Stromal cell of bone marrow (primary cell): ENCODE measurements at places on chromosomes 16 and 17.

DNA sequence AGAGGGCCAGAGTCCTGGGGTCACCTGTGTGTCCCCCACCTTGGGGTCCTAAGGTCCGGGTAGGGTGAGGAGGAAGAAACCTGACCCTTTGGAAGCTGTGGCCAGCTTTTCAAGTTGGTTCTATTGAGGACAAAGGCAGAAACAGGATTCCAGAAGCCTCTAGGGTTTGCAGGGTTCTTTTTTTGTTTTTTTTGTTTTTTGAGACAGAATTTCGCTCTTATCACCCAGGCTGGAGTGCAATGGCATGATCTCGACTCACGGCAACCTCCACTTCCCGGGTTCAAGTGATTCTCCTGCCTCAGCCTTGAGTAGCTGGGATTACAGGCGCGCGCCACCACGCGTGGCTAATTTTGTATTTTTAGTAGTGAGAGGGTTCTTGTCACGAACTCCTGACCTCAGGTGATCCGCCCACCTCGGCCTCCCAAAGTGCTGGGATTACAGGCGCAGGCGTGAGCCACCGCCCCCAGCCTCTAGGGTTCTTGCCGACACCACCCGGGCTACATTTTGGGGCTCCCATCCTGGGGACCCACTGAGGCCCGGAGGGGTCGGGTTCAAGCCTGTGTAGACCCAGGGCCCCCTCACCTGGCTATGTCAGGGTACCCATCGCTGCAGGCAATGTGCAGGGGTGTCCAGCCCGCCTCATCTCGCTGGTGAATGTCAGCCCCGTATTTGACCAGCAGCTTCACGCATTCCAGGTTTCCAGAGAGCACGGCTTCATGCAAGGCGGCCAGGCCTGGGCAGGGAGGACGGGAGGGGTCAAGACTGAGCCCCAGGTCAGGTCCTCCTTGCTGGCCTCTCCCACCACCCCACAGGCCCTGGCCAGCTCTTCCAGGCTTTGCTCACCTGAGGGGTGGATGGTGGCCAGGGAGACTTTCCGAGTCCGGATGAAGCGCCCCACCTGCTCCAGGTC, 674 bp downstream of the PPP1R27 start:
- no peak for DNase-seq

DNA sequence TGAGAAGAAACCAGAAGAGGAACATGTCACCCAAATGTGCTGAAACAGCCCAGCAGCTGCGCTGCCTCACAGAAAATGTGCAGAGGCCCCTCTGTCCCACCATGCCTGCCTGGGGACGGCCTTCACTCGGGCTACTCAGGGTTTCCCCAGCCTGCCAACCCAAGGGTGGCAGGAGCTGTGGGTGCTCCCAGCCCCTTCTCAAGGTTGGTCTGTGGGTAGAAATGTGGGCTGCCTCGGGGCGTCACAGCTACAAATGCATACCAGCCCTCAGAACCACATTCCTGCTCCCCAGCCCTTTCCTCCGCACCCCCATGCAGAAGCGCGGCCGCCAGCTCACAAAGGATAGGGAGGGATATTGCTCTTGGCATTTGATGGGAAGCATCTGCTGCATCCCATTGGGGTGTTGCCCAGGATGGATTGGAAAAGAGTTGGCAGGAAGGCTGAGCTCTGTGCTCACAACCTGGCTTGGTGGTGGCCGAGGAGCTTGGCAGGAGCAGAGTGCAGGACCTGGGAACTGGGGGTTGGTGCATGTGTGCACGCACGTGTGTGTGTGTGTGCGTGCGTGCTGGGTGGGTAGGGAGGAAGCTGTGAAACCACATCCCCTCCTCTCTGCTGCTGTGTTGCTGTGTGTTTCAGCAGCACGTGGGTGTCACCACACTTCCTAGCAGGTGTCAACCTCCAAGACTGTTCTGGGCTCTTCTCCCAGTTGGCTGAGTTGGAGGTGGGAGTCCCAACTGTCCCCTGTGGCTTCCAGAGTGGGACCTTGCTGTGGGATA, 304.4 kb downstream of the SEC14L1 start:
- DNase-seq: no peak

- no peak for DNase-seq
Observed at GRCh38 chr16:31458073-31458843, 1.0 kb upstream of the ARMC5 start.

DNA sequence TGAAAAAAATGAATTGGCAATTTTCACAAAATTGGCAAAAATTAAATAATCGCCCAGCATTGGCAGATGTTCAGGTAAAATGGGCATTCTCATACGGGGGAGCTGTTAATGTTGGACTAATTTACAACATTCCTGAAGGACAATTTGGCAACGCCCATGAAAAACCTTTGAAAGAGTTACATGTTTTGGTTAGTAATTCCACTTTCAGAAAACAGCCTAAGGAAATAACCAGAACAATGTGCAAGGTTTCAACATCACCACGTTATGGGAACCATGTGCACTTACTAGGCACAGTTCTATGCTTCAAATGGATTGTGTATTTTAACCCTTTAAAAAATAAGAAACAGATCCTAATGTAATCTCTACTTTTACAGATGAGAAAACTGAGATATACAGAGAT, 62.7 kb downstream of the CDYL2 start:
- DNase-seq: no peak

DNA sequence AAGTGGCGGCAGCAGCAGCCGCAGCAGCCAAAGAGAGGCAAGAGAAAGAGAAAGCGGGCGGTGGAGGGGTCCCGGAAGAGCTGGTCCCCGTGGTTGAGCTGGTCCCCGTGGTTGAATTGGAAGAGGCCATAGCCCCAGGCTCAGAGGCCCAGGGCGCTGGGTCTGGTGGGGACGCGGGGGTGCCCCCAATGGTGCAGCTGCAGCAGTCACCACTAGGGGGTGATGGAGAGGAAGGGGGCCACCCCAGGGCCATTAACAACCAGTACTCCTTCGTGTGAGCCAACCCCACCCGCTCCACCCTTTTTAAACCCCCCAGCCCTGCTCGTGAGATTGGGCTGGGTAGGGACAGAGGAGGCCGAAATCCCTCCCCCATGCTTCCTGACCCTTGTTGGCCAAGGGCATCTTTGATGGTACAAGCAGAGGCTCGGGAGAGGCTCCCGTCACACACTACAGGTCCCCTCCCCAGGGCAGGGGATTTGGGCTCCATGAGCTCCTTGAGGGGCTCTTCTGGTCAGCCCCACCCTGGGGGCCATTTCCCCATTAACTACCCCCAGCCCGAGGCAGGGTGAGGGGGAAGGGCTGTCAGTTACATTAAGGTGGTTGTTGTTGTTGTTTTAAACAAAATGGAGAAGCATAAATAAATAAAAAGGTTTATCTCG, 4.6 kb upstream of the ATP2A1 start:
- no peak for DNase-seq

- no peak for DNase-seq
Observed at GRCh38 chr16:84367297-84367680, 1.0 kb upstream of the ATP2C2 start.

- no peak for DNase-seq
Observed at GRCh38 chr17:3989041-3989886, 25.0 kb upstream of the ATP2A3 start.

GRCh38 chr16:86554599-86554916, 477 bp downstream of the MTHFSD start:
- DNase-seq: no peak

DNA sequence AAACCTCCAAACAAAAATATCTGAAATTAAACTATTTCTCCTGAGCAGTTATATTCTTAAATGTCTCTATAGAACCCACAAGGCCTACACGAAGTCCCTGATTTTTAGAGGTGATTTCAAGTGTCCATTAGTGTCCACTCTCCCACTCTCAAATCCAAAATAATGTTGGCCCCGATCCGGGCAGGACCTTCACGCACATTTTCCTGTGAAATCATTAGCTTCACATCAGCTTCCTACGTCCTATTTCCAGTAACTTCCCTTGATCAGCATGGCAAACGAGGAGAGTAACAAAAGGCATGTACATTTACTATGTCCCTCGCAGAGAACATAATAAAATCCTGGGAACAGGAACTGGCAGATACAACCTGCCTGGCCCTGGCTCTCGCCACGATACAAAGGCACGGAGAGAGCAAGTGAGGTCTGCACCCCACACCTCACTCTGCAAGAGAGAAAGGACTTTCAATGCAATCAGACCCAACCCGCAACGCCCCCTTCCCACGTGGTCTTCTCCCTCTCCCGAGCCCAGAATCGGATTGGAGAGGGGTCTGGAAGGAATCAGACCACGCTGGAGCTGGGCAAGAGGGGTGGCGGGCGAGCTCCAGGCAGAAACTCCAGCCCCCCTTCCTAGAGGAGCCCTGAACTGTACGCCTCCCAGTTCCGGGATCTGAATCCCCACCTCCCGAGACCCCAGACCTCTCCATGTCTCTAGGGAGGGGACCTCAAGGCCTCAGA, 17.5 kb upstream of the C17orf78 start:
- peak; percentile 10 for DNase-seq

DNA sequence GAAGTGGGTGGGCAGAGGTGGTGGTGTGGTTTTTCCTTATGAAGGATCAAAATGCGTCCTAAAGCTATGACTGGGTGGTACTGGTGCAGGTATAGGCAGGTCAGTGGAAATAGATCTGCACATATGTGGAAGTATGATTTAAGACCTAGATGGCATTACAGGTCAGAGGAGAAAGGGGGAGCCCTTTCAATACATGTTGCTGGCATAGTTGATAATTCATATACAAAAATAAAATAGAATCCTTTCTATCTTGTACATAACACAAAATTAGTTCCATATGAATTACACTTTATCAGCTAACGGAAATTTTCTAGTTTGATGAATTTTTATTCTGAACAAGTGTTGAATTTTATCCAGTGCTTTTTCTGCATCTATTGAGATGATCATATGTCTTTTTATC, 20.8 kb upstream of the PIK3R5 start:
- no peak for DNase-seq

DNA sequence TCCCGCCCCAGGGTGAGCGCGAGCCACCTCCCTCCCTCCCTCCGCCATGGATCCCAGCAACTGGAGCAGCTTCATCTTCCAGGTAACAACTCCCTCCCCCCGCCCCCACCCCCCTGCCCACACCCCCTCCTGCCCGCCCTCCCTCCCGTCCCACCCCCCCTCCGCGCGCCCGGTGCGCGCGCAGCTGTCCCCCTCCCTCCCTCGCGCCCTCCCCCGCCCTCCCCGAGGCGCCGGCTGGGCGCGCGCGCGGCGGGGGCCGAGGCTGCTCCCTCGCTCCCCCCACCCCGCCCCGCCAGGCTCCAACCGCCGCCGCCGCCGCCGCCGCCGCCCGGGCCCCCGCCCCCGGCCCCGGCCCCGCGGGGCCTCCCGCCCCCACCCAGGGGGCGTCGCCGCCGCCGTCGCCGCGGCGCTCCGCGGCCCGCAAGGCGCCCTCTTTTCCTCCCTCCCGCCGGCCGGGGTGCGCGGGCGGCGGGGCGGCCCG, at the start of gene MAZ:
Gene MAZ, plus strand, starts transcription at position 431 of the 481 bp plus-strand sequence. CDS start 173 bp downstream, outside the sequence.
- DNase-seq: no peak

GRCh38 chr16:23801378-23801777, 34.4 kb upstream of the PRKCB start:
- DNase-seq: peak; percentile 23
